CD4-positive, alpha-beta T cell treated with Interleukin-15 for 4 hours (primary cell): ENCODE measurements at places on chromosomes 7 and 10.

DNA sequence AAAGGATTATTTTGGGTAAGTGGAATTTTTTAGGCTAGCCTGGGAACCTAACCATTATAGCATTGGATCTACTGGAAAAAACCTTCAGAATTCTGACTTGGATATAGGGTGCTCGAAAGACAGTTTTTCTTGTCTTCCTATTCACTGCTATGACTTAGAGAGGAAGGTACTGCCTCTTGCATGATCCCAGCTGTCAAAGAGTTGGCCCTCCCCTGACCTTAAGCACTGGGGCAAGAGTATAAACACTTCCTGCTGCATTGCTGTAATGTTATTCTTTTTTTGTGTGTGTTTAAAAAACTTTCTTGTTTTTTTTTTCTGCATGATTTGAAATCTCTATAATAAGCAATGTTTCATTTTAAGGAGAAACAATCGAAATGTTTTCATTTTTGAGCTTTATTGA lies 113.0 kb downstream of the LRMDA start:
- no peak for DNase-seq

- DNase-seq, result no peak
Observed at GRCh38 chr7:144670218-144670617, 165.6 kb downstream of the TPK1 start.

GRCh38 chr7:27329909-27330308 lies 87.3 kb downstream of the EVX1 start:
- DNase-seq, result no peak

GRCh38 chr10:86224354-86225102 lies 142.1 kb downstream of the GRID1 start:
- DNase-seq, result no peak

DNA sequence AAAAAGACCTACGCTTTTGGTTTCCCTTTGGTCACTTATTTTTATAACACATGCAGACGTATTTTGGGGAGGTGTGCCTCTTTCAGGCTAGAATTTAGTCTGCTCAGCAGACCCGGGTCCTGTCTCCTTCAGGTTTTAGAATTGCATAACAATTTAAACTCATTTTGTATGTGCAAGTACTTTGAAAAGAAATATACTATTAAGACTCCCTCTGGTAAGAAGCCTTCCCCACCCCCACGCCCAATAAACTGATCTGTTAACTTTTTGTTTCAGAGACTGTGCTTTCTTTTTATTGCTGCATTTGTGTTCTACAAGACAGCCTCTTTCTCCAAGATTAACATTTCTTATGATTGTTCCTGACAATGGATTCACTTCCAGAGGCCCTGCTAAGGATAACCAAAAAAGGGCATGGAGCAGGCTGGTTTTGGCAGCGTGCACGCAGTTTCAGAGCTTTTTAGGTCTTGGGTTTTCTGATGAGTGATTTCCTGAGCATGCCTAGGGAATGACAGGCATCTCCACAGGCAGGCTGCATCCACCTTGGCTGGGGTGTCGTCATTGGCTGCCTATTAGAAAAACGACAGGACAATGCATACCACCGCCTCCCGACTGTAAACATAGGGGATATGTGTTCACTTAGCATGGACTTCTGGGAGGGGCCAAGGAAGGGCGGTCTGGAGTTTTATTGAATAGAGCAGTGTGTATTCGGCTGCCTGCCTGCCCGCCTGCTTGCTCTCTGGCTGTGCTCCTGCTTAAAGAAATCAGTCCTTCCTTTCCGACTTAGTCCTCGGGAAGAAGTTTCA lies at the start of gene CALD1:
Gene CALD1, plus strand, starts transcription at position 694 of the 800 bp plus-strand sequence. CDS start 88,100 bp downstream, outside the sequence.
- DNase-seq, result no peak

- DNase-seq, result no peak
Observed at GRCh38 chr7:36726806-36727503, 2.7 kb upstream of the AOAH start.
